ENCODE measurements at places on chromosomes 1 and 21.

DNA sequence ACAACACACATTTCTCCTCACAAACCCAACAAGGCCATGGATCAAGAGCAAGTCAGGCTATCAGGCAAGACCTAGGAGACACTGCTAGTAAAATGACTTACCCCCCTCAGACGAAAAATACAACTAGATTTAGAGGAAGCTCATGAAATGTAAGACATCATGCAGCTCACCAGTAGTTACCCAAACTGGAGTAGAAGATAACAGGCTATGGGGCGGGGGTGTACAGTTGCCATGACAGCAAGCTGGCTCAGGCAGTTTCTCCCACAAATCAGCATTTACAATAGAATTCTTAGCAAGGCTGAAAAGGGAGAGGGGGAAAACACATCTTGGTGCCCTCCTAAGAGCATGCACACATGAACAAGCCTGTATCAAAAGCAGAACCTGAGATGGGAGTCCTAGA is 13.9 kb downstream of the TPM3 start:
- DNase-seq, result no peak

DNA sequence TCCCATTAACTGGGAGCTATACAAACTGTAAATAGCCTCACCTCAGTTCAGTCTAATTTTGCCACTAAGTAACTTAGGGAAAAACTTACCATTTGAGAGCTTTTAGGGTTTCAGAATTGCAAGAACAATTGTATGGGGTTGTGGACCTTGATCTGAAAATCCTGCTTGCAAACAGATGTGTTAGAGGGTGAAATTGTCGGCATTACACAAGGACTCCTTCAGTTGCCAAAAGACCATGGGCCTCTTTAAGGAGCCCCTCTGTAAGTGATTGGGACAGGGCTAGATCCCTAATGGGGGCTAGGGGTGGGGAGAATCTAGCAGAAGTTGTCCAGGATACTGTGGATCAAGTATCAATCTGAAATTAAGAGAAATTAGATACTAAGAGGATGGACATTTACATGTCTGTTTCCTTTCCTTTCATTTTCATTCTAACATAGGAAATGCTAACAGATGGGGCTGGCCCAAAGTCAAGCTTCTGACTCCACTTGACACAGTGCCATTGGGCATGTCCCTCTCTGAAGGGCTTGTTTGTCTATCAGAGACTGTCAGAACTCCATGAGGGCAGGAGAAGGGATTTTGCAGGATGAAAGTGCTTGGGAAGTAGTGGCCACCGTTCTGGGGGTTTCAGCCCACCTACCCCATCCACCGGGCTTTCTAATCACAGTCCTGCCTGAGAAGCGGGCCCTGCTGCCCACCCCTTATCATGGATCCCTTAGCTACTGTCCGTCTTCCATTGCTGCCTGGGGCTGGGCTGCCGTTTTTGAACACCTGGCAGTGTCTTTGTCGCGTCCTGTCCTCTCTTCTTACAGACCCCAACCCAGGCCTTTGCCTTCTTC is 54.7 kb downstream of the STUM start:
- DNase-seq, result no peak

- DNase-seq, result no peak
These were observed 14.4 kb downstream of the SOX13 start for GRCh38 chr1:204087181-204087892.

DNA sequence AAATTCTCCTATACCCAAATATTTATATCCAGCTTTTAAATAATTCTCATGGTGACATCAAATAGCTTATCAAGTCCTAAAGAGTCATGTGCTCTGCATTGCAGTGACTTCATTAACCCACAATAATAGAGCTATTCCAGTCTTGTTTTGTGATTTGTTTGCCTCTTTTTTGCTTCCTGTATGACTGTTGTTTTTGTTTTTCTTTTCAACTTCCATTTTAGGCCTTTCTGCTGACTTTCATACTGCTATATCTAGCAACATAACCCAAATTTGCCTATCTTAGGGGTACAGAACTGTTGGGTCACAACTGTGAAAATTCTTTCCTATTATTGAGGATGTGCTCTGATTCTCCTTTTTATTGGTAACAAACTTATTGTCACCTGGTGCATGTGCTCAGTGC is 30.3 kb downstream of the SPATA17 start:
- no peak for DNase-seq

GRCh38 chr1:55483523-55483922 is 268.4 kb upstream of the USP24 start:
- no peak for DNase-seq

DNA sequence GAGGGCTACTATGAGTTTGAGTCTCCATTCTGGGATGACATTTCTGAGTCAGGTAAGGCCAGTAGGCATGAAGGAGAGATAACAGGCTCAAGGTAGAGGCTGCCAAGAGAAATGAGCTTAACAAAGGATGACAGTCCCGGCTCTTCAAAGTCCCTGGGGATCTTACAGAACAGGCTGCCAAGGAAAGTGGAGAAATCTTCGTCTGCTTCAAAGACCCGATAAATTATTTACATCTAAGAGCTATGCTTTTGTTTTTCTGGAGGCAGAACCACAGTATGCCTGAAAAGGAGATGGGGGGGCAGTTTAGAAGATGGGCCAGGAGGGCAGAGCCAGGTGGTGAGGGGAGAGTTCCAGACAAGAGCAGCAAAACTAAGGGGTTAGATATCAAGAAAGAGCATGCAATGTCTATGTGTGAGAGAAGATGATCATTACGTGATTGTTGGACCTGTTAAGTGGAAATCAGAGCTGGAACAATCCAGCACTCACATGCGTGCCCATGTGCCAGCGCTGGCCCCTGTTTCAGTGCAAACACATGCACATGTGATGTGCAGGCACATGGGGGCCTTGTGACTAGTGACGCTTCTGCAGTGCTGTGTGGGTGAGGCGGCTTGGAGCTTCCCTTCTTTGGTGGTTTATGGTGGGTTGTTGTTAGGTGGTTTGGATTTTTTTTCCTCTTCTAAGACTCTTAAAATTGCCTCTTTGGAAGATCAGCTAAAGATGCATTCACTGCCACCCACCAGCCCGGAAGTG is 25.7 kb downstream of the CAMK1G start:
- no peak for DNase-seq

Measured in non-pigmented ciliary epithelial cell (primary cell).